ENCODE measurements at places on chromosomes 2 and 18. TPM values are rescaled to one million over a fixed set of nuclear protein-coding genes. Genes with fewer than 3 reads are reported as not detected.

Gene GPR45
- 0.21 TPM for total RNA-seq

Gene ANO7
- total RNA-seq, result 16.1 TPM

Gene CHMP1B
- total RNA-seq, result 38.5 TPM

Gene C1QL2
- total RNA-seq, result not detected

Gene MARCO
- total RNA-seq, result not detected

Gene NPPC
- 11.4 TPM for total RNA-seq

Gene PSMA8
- not detected for total RNA-seq

Gene CDH2
- total RNA-seq, result 162 TPM

Gene NDUFS1
- total RNA-seq, result 67.9 TPM

Gene DTNB
- 12.0 TPM for total RNA-seq

Gene TMEM17
- total RNA-seq, result 1.7 TPM
